ENCODE measurements at places on chromosomes 7 and 10. TPM values are rescaled to one million over a fixed set of nuclear protein-coding genes. Genes with fewer than 3 reads are reported as not detected.
A peak's percentile ranks its signal among the peaks of the same experiment; 100 is the strongest.

DNA sequence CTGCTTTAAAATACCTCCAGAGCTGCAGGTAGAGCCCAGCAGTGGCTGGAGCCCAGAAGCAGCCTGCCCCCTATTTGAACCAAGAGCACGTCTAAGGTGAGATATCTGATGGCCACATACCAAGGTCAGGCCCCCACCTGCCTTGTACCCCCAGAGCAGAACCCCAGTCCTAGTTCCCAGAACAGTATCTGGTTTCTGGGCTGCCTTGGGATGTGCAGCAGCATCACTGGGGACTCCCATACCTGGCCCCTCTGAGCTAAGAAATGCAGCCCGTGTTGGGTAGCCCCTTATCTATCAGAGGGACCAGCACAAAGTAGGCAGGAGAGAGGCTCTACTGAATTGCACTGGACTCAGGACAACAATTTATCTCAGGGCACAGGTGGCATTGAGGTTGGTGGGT lies 8.9 kb downstream of the SFTPD start:
- no peak for DNase-seq

DNA sequence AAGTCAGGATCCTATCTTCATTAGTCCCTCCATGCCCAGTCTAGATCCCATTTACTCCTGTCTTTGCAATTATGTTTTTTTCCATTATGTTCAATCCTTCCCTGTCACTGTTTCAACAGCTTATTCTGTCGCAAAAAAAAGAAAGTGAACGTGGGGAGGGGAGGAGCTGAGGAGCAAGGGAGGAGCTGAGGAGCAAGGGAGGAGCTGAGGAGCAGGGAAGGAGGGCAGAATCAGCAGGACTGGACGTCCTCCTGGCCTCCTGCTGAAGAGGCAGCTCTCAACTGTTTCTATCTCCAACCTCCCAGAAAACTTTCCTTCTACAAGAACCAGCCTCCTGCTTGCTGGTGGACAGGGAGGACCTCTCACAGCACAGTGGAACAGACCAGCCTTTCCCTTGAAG lies 26.0 kb downstream of the LARP4B start:
- DNase-seq: no peak

- no peak for DNase-seq
Observed at GRCh38 chr10:76509446-76509845, 1078.0 kb downstream of the LRMDA start.

The TCF7L2 gene
- 2.6 TPM for total RNA-seq

GRCh38 chr10:75470901-75471300 lies 39.5 kb downstream of the LRMDA start:
- no peak for DNase-seq

The ANKRD1 gene
- 40.0 TPM for total RNA-seq

The EMX2 gene
- not detected for total RNA-seq

The MSANTD7 gene
- total RNA-seq: 15.1 TPM

The TAS2R41 gene
- not detected for total RNA-seq

GRCh38 chr7:120741371-120742042 lies 116.4 kb downstream of the TSPAN12 start:
- no peak for DNase-seq

The LHPP gene
- 17.3 TPM for total RNA-seq

DNA sequence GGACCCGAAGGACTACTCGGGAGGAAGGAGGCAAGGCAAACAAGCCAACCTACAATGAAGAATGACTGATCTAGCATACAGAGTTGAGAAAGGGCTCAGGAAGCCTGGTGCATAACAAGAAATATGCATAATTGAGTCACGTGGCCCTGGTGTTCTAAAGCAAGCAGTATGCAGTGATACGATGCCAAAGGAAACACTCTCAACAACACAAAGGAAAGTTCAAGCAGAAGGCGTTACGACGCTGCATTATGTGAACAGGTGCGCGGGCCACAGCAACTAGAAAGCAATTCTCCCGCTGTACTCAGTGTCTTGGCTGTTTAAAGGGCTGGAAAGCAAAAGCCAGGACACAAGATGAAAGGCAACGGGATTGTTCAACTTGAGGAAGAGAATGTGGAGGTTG lies 100.8 kb downstream of the PRTFDC1 start:
- DNase-seq: no peak

GRCh38 chr10:133143200-133143533 lies 16.9 kb upstream of the KNDC1 start:
- no peak for DNase-seq

GRCh38 chr7:24346716-24347115 lies 62.7 kb downstream of the NPY start:
- peak; percentile 79 for DNase-seq

DNA sequence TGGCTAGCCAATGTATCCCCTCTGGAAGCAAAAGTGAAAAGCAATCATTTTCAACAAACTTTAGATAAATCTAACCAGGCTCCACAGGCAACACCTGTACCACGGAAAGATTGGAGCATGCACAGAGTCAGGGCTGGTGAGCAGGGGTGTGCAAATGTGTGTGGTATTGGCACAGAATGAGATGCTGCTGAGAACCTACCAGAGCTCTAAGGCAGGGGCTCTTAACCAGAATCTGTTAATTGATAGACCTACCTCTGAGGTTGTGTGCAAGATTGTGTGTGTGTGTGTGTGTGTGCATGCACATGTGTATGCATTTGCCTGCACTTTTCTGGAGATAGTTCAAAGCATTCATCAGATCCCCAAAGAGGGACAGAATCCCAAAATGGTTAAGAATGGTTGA lies 62.9 kb downstream of the PIK3AP1 start:
- no peak for DNase-seq

- DNase-seq: no peak
Observed at GRCh38 chr10:72330069-72330426, 24.7 kb downstream of the DNAJB12 start.

GRCh38 chr7:151599401-151600227 lies 79.9 kb upstream of the RHEB start:
- DNase-seq: peak; percentile 96

The MMP21 gene
- 0.05 TPM for total RNA-seq

The HYAL4 gene
- not detected for total RNA-seq

Data from M059J (cell line).